DND-41 (cell line): ENCODE measurements at places on chromosomes 2 and 18.
A peak's percentile ranks its signal among the peaks of the same experiment; 100 is the strongest.

- DNase-seq, result no peak
Observed at GRCh38 chr2:239246723-239247122, 154.1 kb downstream of the HDAC4 start.

- DNase-seq, result no peak
Observed at GRCh38 chr2:239956818-239957261, 68.3 kb downstream of the NDUFA10 start.

- DNase-seq, result peak; percentile 3
Observed at GRCh38 chr2:128486640-128487375, 168.1 kb upstream of the HS6ST1 start.

- no peak for DNase-seq
Observed at GRCh38 chr2:196391149-196391479, 219.7 kb upstream of the STK17B start.

- no peak for DNase-seq
Observed at GRCh38 chr2:13666582-13667414, 950.1 kb downstream of the TRIB2 start.

DNA sequence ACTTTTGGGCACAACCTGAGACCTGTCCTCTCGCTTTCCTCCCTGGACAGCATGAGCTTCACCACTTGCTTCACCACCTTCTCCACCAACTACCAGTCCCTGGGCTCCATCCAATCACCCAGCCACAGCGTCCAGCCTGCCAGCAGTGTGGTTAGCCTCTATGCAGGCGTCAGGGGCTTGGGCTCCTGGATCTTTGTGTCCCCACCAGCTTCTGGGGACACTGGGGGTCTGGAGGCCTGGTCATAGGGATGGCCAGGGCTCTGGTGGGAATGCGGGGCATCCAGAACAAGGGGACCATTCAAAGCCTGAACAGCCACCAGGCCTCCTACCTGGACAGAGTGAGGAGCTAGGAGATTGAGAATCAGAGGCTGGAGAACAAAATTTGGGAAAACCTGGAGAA lies 44.2 kb upstream of the SLC4A10 start:
- no peak for DNase-seq

DNA sequence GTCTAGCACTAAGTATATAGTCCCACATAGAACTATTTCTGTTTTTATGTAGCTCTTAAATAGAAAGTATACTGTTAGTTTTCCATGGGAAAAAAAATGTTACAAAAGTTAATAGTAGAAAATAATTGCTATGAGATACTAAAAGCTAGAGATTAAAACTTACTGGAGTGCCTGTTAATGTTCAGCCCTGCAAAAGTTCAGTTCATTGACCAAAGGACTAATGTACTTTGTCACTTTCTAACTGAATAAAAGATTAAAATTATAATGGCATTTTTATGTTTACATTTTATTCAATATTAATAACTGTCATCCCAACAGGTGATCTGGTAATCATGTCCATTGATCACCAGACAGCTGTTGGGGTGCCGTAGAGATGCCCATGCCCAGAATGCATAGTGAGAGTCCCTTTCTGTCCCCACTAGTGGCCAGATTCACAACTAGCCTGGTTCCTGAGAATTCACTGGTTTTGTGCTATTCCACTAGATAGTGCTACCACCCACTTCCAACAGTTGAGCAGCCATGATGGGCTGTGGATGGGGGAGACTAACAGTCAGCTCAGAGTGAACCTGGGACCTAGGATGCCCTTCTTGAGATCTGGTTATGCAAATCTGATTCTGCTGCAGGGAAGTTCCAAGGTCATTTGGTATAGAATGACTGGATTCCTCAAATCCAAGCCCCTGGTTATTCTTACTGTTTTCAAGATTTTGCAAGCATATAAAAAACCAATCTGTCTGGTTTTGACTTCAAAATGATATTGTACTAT lies 57.8 kb downstream of the AFTPH start:
- DNase-seq, result no peak

DNA sequence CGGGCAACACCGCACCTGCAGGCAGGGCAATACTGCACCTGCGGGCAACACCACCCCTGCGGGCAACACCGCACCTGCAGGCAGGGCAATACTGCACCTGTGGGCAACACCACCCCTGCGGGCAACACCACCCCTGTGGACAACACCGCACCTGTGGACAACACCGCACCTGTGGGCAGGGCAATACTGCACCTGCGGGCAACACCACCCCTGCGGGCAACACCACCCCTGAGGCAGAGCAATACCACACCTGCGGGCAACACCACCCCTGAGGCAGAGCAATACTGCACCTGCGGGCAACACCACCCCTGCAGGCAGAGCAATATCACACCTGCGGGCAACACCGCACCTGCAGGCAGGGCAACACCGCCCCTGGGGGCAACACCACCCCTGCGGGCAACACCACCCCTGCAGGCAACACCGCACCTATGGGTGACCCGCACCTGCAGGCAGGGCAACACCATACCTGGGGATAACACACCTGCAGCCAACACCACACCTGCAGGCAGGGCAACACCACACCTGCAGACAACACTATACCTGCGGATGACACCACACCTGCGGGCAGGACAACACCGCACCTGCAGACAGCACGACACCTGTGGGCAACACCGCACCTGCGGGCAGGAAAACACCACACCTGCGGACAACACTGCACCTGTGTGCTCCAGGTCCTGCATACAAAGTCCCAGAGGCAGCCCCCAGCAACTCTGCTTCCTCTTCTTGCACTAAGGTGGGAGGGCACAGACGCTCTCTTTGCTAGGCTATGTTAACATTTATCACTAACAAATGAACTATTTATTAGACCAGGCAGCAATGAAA lies 57.7 kb downstream of the EIPR1 start:
- no peak for DNase-seq

DNA sequence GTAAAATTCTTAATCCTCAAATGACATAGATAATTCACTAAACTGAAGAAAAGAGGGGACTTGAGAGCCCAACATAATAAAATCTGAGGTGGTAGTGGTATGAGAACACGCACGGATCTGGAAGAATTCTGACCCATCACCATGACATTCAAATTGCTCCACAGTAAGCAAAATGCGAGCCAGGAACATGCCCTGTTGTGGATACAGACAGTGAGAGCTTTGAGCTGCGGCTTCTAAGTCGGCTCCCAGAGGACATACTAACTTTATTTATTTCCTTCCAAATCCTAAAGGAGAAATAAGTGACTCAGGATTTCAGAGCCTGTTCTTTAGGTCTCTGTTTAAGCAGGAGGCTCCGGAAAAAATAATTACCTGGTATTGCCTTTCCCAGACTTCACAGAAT lies 143.4 kb upstream of the SMAD7 start:
- DNase-seq, result no peak

DNA sequence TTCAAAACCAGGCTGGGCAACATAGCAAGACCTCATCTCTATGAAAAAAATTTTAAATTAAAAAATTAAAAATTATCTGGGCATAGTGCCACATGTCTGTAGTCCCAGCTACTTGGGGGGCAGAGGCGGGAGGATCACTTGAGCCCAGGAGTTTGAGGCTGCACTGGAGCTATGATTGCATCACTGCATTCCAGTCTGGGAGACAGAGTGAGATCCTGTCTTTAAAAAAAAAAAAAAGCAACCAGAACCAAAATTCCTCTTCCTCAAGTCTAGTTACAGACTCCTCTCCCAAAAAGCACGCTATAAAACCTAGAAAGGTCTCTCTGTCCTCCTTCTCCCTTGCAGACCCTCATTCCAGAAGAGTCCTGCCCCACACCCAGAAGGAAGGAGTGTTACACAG lies 23.9 kb downstream of the TNFAIP6 start:
- DNase-seq, result no peak

GRCh38 chr18:1663879-1664705 lies 759.4 kb downstream of the ADCYAP1 start:
- DNase-seq, result peak; percentile 61

- DNase-seq, result no peak
Observed at GRCh38 chr2:134737671-134738070, 18.9 kb upstream of the TMEM163 start.

- no peak for DNase-seq
Observed at GRCh38 chr2:171315781-171316180, 118.0 kb downstream of the METTL8 start.

- DNase-seq, result no peak
Observed at GRCh38 chr18:4751523-4751922, 296.4 kb upstream of the DLGAP1 start.

DNA sequence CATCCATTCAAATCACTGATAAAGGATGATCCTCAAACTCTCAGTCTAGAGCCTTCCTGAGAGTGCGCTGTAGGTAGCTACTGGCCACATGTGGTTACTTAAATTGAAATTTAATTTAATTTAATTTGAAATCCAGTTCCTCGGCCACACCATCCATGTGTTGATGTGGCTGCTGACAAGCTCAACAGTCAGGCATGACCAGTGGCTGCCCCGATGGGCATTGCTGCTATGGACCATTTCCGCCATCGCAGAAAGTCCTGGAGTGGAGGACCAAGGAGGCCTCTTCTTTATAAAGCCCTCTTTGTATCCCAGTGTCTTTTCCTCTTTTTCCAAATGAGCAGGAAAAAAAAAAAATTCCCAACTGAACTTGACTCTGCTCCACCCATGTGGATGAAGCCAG lies 100.6 kb downstream of the HDAC4 start:
- no peak for DNase-seq

DNA sequence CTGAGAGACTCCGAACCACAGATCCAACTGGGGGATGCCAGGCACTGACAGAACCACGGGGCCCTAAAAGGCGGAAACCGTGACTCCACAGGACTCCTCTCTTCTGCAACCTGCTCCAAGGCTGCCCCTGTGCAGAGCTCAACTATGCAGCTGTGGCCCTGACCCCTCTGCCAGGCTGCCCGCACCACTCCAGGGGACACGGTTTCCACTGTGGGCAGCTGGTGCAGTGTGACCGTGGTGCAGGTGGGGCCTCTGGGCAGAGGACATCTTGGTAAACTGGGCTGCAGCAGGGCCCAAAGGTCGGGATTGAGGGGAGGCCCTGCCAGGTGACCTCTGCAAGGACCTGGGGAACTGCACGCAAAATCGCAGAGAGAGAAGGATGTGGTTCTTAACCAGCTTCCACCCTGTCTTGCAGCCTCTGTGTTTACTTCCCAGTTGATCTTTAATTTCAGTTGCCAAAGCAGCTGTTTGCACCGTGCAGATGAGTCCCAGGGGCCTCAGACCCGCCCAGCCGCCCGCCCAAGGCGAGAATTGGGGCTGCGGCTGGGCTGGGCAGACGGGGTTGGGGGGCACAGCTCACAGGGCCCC lies 104.6 kb upstream of the CTDP1 start:
- DNase-seq, result peak; percentile 17

DNA sequence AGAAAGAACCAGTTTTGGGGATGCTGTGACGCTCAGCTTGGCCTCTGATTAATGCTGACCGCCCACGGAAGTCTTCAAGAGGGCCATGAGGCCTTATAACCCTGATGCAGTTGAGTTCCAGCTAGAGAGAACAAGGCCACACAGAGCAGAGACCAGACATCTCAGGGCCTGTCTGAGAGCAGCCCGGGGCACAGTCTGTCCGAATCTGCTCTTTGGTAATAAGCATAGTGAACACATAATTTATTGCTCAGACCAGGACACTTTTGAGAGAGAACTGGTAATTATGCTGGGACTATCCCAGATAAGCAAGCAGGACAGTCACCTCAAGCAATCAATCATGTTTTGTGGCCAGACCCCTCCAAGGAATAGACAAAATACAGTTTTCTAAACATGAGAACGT lies 68.5 kb downstream of the STPG4 start:
- DNase-seq, result no peak

DNA sequence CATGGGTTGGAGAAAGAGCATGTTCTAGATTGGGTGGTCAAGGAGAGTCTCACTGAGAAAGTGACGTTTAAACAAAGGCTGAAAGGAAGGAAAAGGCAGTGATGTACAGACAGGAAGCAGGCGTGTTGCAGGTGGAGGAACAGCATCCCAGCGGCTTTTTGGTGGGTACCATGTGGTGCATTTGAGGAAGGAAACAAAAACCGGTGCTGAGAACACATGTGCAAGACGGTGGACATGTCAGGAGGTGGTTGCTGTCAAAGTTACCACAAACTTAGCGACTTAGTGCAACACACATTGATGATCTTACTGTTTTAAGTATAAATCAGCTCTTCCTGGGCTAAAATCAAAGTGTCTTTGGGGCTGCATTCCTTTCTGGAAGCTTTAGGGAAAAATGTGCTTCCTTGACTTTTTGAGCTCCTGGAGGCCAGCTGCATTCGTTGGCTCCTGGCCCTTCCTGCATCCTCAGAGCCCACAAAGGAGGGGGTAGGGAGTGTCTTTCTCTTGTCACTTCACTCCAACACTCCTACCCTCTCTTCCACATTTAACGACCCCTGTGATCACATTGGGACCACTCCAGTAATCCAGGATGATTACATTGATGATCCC lies 380.6 kb downstream of the FBXO15 start:
- DNase-seq, result peak; percentile 76

- no peak for DNase-seq
Observed at GRCh38 chr18:40453903-40454302, 1501.1 kb upstream of the PIK3C3 start.

GRCh38 chr18:8348051-8348720 lies 261.1 kb upstream of the RAB12 start:
- DNase-seq, result no peak

- DNase-seq, result no peak
Observed at GRCh38 chr2:151358166-151358970, 976 bp downstream of the TNFAIP6 start.

DNA sequence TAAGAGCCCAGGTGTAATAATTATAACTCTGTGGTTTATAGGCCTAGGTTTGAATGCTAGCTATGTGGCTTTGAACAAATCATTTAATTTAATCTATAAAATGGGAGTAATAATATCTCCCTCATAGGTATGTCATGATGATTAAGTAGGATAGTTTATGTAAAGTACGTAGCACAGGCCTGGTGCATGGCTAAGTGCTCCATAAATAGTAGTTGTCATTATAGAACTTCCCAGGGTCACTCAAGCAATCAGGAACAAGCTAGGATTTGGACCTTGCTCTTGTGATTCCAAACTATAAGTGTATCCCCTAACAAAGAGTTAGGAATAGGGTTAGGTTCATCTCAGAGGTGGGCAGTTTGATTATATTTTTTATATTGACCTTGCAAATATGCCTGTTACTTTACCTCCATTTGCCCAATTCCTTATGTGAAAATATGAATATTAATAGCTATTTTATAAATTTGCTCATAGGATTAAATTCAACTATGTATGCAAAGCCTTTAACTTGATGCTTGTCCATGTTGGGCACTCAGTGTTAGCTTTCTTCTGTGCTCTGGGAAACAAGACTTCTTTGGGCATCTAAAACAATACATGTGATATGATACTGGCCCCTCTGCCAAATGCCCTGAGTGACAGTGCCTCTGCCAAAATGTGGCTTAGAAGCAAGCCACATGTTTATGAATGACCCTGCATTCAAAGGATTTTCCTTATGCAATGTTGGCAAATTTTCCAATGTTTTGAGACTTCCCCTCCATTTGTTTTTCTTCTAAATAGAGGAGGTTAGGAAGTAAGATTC lies 353.6 kb downstream of the KIAA1328 start:
- no peak for DNase-seq
